ENCODE measurements at places on chromosomes 4 and X.

DNA sequence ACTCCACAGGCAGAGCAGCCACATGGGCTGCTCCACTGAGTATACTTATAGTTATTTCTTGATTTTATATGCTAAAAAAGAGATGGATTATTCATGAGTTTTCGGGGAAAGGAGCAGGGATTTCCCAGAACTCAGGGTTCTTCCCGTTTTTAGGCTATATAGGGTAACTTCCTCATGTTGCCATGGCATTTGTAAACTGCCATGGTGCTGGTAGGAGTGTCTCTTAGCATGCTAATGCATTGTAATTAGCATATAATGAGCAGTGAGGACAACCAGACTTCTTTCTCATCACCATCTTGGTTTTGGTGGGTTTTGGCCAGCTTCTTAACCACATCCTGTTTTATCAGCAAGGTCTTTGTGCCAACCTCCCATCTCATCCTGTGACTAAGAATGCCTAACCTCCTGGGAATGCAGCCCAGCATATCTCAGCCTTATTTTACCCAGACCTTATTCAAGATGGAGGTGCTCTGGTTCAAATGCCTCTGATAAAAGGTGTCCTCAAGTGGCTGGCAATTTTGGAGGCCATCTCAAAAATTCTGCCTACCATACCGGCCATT lies 213.0 kb upstream of the VEGFC start:
- no peak for DNase-seq

- no peak for DNase-seq
Observed at GRCh38 chrX:69036674-69037573, 128.3 kb downstream of the PJA1 start.

DNA sequence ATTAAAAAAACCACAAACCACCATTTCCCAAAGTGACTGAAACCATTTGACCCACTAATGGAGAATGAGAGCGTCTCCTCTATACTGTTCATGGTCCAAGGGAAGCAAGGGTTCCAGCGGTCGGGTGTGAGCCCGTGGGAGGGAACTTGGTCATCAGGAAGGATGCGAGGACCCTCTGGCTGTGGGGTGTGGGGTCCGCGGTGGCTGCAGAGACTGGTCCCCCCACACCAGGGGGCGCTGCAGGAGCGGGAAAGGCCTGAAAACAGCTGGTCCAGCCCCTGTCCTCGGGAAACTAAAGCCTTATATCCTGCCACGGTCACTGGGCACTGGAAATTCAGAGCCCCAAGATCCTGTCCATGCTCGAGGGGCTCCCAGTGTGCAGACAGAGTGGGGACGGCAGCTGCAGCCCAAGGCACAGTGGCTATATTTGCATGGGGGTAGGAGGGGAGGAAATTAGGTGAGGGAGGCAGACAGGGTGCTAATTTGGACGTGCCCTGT lies 4.3 kb downstream of the BLOC1S4 start:
- DNase-seq = peak; percentile 64

DNA sequence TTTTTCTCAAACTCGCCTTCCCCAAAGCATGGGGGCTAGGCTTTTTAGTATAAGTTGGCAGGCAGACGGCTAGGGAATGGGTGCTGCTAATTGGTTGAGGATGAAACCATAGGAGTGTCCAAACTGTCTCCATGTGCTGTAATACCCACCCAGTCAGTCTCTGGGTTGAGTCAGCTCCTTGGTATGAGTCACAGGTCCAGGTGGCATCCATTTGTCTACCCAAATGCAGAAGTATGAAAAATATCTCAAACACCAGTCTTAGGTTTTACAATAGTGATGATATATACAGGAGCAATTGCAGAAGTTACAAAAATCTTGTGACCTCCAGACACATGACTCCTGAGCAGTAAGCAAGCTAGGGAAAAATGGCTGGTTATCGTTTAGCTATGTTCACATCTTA lies 27.4 kb upstream of the CCSER1 start:
- DNase-seq = no peak

DNA sequence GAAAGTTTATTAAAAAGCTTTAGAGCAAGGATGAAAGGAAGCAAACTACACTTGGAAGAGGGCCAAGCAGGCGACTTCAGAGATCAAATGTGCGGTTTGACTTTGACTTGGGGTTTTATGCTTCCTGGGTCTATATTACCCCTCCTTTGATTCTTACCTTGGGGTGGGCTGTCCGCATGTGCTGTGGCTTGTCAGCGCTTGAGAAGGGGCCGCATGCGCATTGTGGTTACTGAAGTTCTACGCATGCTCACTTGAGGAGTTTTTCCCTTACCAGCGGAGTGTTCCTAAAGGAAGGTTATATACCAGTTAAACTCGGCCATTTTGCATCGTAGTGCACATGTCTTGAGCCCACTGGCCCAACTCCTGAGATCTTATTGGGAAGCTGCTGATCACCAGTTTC lies 9.9 kb downstream of the ZNF157 start:
- peak; percentile 29 for DNase-seq

DNA sequence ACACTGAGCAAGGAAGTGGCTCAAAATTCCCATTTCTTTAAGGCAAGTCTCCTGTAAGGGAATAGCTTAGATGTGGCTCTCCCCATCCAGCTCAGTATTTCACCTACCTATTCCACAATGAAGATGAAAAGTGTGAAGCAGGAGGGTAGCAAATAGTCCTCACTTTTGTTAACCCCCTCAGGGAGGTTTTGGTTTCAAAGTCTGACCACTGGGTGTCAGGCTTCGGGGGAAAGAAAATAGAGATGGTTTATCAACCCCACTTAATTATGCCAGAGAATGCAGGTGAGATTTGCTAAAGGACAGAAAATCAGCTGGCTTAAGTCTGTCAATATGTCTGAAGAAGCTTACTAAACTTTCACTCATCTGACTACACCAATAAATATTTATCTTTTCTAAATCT lies 69.5 kb downstream of the DHX15 start:
- DNase-seq = no peak

- DNase-seq = no peak
Observed at GRCh38 chrX:29561417-29561816, 653.9 kb upstream of the MAGEB2 start.

DNA sequence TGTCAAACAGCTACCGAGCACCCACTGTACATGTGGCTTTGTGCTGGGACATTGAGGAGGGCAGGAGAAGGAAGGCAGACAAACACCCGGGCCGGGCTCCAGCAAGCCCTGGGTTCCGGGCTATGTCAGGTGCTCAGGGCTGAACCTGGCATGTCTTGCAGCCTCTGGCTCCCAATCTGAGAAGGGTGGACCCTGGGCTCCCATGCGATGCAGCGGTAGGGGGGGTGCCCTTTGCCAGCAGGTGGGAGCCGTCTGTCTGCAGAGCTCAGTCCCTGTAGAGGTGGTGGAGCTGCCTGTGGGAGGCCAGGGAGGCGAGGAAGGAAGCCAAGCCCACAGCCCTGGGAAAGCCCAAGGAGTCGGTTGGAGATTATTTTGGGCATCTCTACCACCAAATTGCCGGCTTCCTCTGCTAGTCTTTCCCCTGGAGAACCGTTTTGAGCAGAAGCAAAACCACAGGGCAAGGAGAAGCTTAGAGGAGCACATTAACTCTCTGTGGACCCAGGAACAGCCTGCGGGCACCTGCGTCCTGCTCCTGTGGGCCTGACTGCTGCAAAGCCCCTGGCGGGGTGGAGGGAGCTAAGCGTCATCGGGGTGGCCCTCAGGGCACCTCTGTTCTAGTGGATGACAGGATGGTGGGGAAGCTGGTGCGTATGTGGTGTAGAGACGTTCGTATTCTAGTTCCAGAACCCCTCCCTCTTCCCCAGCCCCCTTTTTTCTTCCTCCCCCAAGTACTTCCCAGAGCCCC lies 10.3 kb downstream of the CPZ start:
- DNase-seq = no peak

DNA sequence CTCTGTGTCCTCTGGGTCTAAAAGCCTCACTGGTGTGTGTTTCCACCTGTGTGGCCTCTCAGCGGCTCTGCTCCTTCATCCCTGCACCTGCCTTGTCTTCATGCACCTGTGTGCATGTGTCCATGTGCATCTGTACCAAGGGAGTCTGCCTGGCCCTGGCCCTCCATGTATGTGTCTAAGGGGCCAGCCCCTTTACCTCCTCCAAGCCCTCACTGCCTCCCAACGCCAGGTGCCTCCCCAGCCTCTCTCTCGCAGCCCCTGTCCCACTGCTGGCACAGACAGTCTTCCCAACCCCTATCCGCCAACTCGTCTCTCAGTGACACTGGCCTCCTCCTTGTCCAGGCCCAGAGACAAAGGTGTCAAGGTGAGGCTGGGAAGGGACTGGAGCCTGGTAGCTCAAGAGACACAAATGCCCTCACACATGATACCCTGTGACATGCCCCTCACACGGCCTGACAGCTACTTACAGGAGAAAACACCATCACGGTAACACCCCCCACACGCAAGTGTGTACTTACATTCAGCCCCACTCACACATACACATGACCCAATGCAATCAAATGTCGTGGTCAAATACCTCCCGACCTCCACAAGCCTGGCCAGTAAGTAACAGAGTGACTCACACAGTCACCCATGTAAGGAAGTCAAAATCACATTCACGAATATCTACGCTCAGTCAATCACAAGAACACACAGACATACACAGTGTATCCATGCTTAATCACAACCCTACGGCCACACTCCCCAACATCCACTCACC lies 11.4 kb downstream of the L1CAM start:
- no peak for DNase-seq
